ENCODE measurements at places on chromosomes 2 and 18.

- peak overlapping the region; percentile 44 for H3K27ac ChIP-seq
- DNase-seq = no peak
- H3K36me3 ChIP-seq = peaks cover 16% of the 10 kb centered on the region
- H3K27me3 ChIP-seq = no peaks in the 10 kb centered on the region
- H3K4me3 ChIP-seq = no peak overlapping the region
- H3K4me1 ChIP-seq = peaks cover 60% of the 10 kb centered on the region
Observed at GRCh38 chr2:174667250-174667860, 69.8 kb upstream of the WIPF1 start.

- H3K36me3 ChIP-seq = no peaks in the 10 kb centered on the region
- no peak overlapping the region for H3K27ac ChIP-seq
- no peak overlapping the region for H3K4me3 ChIP-seq
- no peaks in the 10 kb centered on the region for H3K27me3 ChIP-seq
Observed at GRCh38 chr2:180343528-180344345, 336.6 kb upstream of the CWC22 start.

DNA sequence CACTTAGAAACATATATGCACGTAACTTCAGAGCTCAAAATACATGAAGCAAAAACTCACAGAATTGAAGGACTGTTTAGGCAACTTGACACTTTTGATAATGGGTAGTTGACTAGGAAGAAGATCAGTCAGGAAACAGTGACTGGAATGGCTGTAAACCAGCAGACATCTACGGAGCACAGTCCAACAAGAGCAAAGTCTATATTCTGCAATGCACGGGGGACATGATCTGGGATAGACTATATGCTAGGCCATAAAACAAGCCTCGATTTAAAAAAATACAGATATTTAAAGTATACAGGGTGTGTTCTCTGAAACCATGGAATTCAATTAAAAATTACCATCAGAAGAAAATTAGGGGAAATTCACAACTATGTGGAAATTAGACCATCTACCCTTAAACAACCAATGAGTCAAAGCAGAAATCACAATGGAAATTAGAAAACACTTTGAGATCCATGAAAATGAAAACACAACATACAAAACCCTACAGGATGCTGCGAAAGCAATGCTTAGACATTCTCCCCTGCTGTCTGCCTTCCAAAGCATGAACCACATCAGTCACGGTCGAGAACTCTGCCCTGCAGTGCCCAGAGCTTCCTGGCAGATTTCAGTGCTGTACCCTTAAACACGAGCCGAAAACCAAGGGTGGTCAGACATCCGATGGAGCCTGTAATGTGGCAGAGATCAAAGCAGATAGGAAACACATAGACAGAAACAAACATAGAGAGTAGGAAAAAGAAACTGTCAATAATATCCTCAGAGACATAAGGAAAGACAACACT, 651.9 kb upstream of the HS6ST1 start:
- H3K4me3 ChIP-seq = no peak overlapping the region
- no peaks in the 10 kb centered on the region for H3K36me3 ChIP-seq
- H3K27me3 ChIP-seq = no peaks in the 10 kb centered on the region
- no peak for DNase-seq
- no peaks in the 10 kb centered on the region for H3K4me1 ChIP-seq
- no peak overlapping the region for H3K27ac ChIP-seq

- H3K27ac ChIP-seq = peak overlapping the region; percentile 60
- no peaks in the 10 kb centered on the region for H3K36me3 ChIP-seq
- DNase-seq = peak; percentile 62
Observed at GRCh38 chr2:229154381-229154780, 116.7 kb downstream of the PID1 start.

DNA sequence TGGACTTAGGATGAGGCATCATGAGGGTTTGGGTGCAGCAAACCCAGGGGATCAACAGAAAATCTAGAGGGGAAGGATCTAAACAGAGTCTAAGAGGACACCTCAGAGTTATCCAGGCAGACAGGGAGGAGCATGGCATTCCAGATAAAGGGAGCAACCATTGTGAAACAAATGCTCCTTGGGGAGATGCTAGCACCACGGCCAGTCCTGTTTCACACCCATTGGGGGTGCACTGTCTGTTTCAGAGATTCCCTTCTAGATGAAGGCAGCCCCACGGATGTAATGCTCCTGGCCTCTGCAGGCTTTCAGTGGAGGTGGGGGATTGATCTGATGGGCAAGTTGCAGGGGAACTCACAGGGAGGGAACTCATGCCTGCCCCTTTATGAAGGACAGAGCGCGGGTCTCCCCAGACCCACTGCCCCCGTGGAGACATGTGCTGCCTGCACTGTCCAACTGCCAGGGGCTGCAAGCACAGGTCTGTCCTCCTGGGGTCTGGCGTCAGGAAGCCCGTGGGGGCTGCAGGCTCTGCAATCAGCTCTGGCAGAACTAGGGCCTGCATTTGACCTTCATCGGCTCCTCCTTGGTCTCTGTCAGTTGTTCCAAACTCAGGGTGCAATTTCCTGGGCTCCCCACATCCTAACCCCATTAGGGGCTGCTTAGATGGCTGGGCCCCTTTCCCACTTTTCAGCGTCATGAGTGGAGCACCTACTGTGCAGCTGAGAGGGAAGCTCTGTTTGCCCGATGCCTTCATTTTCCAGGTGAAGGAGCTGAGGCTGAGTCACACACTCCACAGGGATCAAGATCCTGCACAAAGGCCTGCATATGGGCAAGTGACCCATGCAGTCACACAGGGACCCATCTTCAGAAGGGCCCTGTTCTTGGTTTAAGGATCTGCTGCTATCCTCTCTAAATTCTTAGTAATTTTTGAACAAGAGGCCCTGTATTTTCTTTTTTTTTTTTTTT, 163.4 kb downstream of the ARL4C start:
- H3K27me3 ChIP-seq = peaks cover 20% of the 10 kb centered on the region
- DNase-seq = no peak
- H3K27ac ChIP-seq = no peak overlapping the region
- H3K4me3 ChIP-seq = no peak overlapping the region
- no peaks in the 10 kb centered on the region for H3K36me3 ChIP-seq

DNA sequence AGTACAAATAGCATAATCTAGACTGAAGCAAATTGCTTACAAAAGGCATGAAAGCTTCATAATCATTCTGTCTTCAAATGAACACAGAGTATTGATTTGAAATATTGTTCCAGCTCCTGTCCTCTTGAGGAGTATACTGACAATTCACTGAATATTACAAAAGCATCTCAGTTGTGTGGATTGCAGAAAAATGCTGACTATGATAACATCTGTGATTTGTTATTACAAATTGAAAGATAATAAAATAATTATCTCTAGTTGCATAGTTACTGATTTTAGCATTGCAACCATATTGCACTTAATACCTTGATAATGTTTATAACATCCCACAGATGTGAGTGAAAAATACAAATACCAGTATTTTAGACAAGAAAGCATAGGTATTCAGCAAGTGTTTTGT, 49.2 kb upstream of the FN1 start:
- peaks cover 2% of the 10 kb centered on the region for H3K27me3 ChIP-seq
- no peak for DNase-seq

- peak overlapping the region; percentile 57 for H3K27ac ChIP-seq
- no peak for DNase-seq
- H3K4me1 ChIP-seq = peaks cover 93% of the 10 kb centered on the region
- H3K4me3 ChIP-seq = peak overlapping the region; percentile 47
- peaks cover 2% of the 10 kb centered on the region for H3K27me3 ChIP-seq
Observed at GRCh38 chr2:207154556-207155510, 10.9 kb downstream of the KLF7 start.

DNA sequence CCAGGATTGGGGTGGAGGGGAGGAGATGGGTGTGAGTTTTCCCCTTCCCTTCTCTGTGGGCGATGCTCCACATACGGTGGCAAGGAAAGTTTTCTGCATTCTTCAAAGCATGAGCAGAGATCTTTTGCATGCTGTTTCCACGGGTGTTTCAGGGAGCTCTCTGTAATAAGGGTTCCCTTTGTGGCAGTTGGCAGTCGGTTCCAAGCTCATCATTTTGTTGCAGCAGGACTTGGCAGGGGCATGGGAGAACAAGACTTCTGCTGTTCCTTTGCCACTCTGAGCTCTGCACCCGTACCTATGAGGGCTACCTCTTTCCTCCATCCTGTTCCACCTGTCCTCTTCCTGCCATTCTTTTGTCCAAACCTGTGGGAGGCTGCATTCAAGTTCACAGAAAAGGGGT, 71.3 kb upstream of the SPRED2 start:
- H3K4me3 ChIP-seq = no peak overlapping the region
- H3K27me3 ChIP-seq = peaks cover 23% of the 10 kb centered on the region
- H3K27ac ChIP-seq = no peak overlapping the region
- H3K4me1 ChIP-seq = no peaks in the 10 kb centered on the region

GRCh38 chr2:100767224-100767653, 52.7 kb upstream of the NPAS2 start:
- peaks cover 3% of the 10 kb centered on the region for H3K27me3 ChIP-seq
- H3K27ac ChIP-seq = peak overlapping the region; percentile 85
- DNase-seq = peak; percentile 90
- no peaks in the 10 kb centered on the region for H3K36me3 ChIP-seq
- H3K4me3 ChIP-seq = peak overlapping the region; percentile 67

GRCh38 chr2:38712871-38713270, 38.3 kb downstream of the SRSF7 start:
- peaks cover 10% of the 10 kb centered on the region for H3K4me1 ChIP-seq
- peaks cover 6% of the 10 kb centered on the region for H3K36me3 ChIP-seq
- H3K4me3 ChIP-seq = no peak overlapping the region
- DNase-seq = no peak
- H3K27ac ChIP-seq = no peak overlapping the region

GRCh38 chr2:18441583-18441982, 118.9 kb downstream of the RDH14 start:
- H3K36me3 ChIP-seq = no peaks in the 10 kb centered on the region
- H3K27me3 ChIP-seq = peaks cover 6% of the 10 kb centered on the region
- no peak overlapping the region for H3K4me3 ChIP-seq
- H3K27ac ChIP-seq = no peak overlapping the region

DNA sequence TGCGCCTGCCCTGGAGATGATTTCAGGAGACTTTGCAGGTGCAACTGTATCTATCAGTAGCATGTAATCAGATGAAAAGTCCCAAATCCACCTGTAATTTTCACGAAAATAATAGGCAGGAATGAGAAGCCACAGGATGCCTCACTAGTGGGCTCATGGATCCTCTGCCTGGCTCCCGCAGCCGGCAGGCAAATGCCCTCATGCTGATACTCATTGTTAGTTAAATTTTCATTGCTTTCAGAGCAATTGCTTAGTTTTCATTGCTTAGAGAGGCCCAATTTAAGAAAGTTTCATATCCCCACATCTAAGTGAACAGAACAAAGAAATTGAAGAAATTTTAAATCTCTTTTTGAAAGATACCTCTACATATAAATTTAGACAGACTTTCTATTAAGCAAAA, 57.6 kb upstream of the CTDP1 start:
- H3K27me3 ChIP-seq = peaks cover 22% of the 10 kb centered on the region
- H3K4me3 ChIP-seq = no peak overlapping the region
- DNase-seq = no peak
- H3K36me3 ChIP-seq = no peaks in the 10 kb centered on the region

DNA sequence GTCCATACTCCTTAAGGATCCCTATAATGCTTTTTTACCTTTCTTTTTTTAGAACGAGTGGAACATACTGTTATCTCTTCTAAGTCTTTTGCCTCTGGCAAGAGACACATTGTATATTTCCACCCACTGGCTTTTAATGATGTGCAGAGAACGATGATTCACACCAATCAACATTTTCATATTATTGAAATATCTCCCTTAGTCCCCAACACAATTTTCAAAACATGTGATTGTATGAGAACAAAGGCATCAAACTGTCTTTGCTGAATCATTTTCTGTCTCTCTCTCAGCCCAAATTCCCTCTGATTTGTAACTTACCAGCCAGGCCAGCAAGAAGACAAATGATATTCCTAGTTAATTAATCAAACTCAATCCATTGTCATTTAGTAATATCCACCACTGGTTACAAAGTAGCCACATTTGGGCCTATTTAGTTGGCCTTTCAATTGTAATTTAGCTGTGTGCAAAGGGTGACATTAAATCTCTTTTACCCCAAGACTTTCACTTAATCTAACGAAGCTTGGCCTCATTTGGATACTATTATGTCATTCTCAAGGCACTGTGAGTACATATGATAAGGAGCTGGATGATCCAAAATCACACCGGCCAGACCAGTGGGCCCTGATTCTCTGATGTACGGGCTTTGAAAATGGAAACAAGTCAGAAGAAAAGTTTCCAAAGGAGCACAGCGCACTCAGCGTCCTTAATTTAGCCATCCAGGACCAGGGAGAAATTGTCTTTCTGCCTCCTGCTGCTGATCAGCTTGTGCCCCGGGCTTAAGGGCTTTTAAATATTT, 185.1 kb downstream of the SCG2 start:
- peaks cover 11% of the 10 kb centered on the region for H3K4me1 ChIP-seq
- peaks cover 3% of the 10 kb centered on the region for H3K27me3 ChIP-seq
- H3K27ac ChIP-seq = no peak overlapping the region
- DNase-seq = peak; percentile 15

GRCh38 chr2:42900289-42900891, 108.0 kb upstream of the HAAO start:
- DNase-seq = peak; percentile 22
- H3K27ac ChIP-seq = no peak overlapping the region
- H3K4me3 ChIP-seq = no peak overlapping the region
- peaks cover 38% of the 10 kb centered on the region for H3K4me1 ChIP-seq

GRCh38 chr18:26656944-26657536, 108.7 kb upstream of the KCTD1 start:
- no peak overlapping the region for H3K27ac ChIP-seq
- peak overlapping the region; percentile 98 for H3K4me3 ChIP-seq
- no peaks in the 10 kb centered on the region for H3K36me3 ChIP-seq
- peak; percentile 45 for DNase-seq
- H3K27me3 ChIP-seq = peaks cover 43% of the 10 kb centered on the region

- H3K4me3 ChIP-seq = no peak overlapping the region
- H3K36me3 ChIP-seq = peaks cover 85% of the 10 kb centered on the region
- no peak overlapping the region for H3K27ac ChIP-seq
- DNase-seq = no peak
- H3K27me3 ChIP-seq = peaks cover 39% of the 10 kb centered on the region
- H3K4me1 ChIP-seq = peaks cover 89% of the 10 kb centered on the region
Observed at GRCh38 chr2:54969295-54969939, 80.8 kb downstream of the RTN4 start.

- no peak for DNase-seq
- H3K4me3 ChIP-seq = no peak overlapping the region
- H3K4me1 ChIP-seq = peaks cover 33% of the 10 kb centered on the region
- peak overlapping the region; percentile 32 for H3K27ac ChIP-seq
Observed at GRCh38 chr2:226746196-226746800, 53.3 kb downstream of the IRS1 start.

GRCh38 chr18:57027190-57027708, 119.6 kb upstream of the BOD1L2 start:
- no peak overlapping the region for H3K4me3 ChIP-seq
- no peak for DNase-seq
- peaks cover 4% of the 10 kb centered on the region for H3K36me3 ChIP-seq
- H3K27me3 ChIP-seq = no peaks in the 10 kb centered on the region

DNA sequence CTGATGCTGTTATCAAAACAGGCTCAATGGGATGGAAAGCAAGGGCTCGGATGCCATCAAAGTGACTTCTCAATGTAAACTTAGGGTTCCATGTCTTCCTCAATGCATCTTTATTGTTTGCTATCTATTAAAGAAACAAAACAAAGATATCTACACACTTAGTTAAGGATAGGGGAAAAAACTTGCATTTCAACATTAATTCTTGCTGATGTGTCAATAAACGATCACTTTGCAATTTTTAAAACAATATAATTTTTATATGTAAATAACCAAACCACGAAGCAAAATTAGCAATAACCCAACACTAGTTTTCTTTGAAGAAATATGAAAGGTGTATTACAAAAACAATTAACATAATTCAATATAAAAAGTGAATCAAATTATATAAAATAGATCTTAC, 96.7 kb downstream of the STRN start:
- H3K4me3 ChIP-seq = no peak overlapping the region
- no peaks in the 10 kb centered on the region for H3K27me3 ChIP-seq
- DNase-seq = no peak
- H3K36me3 ChIP-seq = peaks cover 32% of the 10 kb centered on the region
- H3K4me1 ChIP-seq = no peaks in the 10 kb centered on the region

Measured in HFFc6 (cell line).